ENCODE measurements at places on chromosomes 16 and 17. TPM values are rescaled to one million over a fixed set of nuclear protein-coding genes. Genes with fewer than 3 reads are reported as not detected.

DNA sequence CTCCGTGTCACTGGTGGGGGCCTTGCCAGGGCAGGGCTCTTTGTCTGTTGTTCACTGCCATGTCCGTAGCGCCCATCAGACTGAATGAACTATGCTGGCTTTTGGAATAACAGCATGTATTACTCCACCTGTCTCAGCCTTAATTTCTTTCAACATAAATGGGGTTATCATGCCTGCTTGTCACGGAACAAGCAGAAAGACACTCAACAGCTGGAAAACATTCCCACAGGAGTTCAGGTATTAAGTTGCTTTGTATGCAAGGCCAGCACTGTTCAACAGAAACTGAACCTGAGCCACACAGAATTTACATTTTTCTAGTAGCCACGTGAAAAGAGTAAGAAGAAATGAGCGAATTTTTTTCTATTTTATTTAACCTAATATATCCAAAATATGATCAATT is 13.1 kb downstream of the PPL start:
- DNase-seq = no peak

DNA sequence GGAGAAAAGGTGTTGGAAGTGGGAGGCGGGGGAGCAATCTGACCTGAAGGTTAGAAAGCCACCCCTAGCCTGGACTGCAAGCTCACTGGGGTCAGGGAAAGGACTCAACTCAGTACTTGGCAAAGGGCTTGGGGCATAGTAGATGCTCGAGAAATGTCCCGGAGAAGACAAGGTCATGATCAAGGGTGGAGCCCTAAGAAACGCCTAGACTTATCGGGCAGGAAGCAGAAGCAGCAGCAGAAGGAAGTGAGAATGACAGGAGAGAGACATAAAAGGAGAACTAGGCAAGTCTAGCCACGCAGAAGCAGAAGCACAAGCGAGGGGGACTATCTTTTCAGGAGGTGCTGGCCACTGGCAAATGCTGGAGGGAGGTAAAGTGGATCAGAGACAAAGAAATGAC is 10.2 kb downstream of the COTL1 start:
- DNase-seq = no peak

DNA sequence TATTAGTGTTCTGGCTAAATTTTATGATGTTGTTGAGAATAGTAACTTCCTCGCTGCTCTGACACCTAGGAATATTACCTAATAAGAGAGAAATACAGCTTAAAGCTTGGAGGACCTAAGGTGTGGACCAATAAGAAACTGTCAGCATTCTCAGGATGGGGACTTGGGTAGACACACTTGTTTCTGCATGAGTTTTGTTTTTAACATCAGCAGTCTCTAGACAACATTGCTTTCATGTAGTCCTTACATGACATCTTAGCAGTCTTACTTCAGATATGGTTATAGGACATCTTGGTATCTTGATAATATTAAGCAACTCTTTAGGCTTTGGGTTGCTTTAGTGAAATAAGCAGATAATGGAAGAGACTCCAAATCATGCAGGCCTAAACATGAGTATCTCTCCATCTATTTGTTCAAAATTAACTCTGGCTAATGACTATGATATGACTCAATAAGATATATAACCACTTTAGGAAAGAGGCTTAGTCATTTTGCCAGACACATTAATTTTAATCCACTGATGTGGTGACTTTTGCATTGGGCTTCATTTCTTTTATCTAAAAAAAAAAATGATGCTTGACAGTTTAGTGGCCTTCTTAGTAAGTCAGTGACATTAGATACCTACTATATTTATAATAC is 84.5 kb downstream of the WNT3 start:
- DNase-seq = no peak

DNA sequence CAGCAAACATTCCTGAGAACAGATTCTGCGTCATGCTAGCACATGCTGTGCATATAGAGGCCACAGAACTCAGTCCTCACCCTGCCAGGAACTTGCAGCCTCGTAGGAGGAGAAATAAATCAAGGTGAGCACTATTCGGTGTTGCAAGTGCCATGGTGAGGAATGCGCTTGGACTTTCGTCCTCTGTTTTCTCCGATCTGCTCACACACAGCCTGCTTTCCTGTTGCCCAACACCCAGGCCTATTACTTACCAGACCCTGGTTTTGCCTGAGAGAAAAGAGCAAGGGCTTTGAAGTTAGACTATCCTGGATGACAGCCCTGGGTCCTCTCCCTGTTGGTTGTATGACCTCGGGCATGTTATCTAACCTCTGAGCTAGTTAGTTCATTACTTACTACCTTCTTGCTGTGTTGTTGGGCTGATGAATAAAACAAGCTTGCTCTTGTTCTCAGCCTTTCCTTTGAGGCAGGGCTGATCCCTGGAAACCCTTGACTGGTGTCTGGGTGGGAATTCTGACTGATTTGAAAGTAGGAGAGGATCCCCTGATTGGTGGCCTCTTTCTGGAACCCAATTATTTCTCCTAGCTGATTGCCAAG is 2.9 kb downstream of the ACSF2 start:
- DNase-seq = no peak

DNA sequence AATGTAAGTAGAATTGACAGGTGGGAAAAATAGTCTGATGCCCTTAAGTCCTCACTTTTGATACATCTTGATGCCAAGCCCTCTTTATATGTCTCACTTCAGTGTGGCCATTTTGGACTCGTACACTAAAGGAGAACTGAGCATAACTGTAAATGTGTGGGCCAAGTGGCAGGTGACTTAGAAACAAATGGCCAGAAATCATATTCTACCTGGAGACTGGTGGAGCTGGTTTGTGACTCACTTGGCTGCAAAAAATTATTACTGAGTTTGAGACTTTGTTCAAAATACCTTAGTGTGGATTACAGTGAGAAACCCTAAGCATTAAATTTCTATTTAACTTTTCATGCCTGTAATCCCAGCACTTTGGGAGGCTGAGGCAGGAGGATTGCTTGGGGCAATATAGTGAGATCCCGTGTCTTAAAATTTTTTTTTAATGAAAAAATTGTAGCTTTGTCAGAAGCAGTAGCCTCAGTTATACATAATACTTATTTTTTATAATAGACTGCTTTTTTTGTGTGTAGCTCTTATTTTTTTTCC is 5.0 kb downstream of the HAPSTR1 start:
- no peak for DNase-seq

- peak; percentile 71 for DNase-seq
Observed at GRCh38 chr17:17141860-17142552, 64.1 kb downstream of the PLD6 start.

DNA sequence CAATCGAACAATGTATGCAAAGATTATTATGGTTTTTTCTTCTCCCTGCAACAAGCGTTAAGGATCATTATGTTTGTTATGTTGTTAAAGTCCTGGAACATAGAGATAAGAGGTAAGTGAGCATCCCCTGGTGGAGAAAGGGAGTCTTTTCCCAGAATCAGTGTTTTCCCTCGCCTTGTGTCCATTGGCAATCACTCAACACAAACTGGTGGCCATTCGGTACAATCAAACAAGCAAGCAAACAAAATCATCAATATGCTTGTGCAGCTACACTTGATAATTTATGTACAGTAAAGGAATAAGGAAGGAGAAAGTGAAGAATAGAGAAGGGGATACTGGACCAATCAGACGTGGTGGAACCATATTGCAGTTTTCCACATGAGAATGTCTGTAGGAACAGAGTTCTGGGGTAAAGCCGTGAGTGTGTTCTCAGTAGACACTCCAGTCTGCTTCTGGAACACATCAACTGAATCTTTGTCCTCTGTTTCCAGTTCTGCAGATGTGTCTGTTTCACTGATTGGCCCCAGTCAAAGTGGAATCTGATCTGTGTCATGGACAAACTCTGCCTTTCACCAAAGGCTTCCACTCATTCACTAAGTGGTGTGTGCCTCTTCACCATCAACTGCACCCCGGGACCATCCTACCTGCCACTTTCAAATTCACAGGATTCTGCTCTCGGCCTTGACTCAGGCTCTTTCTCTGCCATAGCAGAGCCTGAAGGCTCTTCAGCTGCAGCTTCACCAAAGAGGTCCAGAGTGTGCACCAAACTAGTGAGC is 169.5 kb downstream of the AHSP start:
- DNase-seq = no peak

- peak; percentile 65 for DNase-seq
Observed at GRCh38 chr17:4739122-4740024, at the start of the genes CXCL16 and ZMYND15. CXCL16 (minus strand) TSS chr17:4739928; CDS start chr17:4739339, 589 bp downstream. ZMYND15 (plus strand) TSS chr17:4739833; CDS start chr17:4740549, 716 bp downstream.

- no peak for DNase-seq
Observed at GRCh38 chr17:193841-194806, 12.7 kb upstream of the DOC2B start.

DNA sequence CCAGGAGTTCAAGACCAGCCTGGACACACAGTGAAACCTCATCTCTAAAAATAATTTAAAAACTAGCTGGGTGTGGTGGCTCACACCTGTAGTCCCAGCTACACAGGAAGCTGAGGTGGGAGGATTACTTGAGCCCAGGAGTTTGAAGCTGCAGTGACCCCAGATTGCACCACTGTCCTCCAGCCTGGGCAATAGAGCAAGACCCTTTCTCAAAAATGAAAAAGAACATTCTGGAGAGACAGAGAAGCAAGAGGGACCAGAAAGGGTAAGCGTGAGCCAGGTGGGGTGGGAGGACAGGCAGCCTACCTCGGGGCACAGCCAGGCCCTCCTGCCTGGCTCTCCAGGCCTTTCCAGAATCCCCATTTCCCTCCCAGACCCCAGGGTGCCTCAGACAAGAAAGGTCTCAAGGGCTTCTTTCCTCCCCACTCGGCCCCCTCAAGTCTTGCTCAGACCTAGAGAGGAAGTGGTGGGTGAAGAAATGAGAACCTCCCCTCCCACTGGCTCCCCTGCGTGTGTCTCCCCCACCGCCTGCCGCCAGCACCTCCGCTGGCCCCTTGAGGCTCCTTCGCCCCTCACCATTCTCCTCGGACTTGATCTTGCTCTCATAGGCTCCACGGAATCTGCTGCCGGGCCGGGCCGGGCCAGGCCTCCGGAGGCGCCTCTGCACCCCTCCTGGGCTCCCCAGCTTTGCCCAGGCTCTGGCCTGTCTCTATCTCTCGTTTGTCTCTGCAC is 503 bp downstream of the C16orf54 start:
- no peak for DNase-seq

DNA sequence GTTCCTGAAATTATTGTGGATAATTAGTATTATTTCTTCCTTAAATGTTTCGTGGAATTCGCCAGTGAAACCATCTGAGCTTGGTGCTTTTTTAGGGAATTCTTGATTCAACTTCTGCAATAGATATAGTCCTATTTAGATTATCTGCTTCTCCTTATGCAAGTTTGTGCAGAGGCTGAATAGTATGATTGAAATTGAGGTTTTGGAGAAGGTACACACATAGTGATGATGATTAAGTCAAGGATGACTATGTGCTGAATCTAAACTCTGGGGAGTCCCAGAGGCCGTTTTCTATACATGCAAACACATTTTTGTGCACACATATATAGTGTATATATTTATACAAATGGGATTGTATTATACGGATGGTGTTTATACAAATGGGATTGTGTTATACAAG is 5.2 kb upstream of the MYH4 start:
- DNase-seq = peak; percentile 13

DNA sequence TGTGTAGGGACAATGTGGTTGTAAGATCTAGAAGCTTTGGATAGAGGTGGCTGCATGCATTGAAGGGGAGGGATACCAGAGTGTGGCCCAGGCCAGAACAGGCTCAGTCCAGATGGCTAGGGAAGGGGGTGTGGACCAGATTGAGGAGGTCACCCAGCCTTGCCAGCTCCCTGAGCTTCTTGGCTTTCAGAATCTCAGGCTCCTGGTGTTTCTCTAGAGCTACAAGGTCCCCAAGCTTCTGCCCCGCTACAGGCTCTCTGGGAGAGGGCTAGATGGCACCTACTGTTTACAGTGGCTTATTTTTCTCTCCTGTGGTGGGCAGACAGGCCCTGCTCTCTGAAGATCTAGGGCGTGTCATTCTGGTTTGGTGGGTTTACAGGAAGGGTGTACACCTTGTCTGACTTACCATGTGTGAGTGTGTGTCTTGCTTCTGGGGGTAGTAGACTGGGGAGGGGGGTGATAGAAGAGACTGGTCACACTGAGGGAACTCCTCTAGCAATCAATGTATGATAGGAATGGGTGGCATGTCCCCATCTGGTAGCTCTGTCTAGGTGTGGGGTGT is 1.1 kb downstream of the RARA start:
- DNase-seq = no peak

- peak; percentile 55 for DNase-seq
Observed at GRCh38 chr17:63550817-63551639, 751 bp downstream of the DCAF7 start.

DNA sequence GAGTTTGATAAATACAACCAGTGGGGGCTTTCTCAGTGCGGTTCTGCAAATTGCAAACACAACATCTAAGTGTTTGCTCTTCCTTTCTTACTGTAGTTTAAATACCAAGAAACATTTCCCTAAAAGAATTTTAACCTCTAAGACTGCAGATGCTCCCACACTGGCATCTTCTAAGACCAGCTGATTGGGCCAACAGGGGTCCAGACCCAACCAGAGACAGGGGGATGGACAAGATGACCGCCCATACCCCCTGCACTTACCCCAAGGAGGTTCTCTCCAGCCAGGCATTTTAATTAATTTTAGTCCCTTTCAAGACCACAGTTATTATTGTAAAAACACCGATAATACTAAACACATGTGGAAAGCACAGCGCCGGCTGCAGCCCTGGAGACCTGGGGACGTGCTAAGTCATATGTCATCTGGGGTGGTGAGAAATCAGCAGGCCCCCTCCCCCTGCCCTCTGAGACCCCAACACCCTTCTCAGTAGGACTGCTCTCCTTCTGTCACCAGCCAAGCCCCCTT is 242.3 kb downstream of the SOX9 start:
- DNase-seq = no peak

DNA sequence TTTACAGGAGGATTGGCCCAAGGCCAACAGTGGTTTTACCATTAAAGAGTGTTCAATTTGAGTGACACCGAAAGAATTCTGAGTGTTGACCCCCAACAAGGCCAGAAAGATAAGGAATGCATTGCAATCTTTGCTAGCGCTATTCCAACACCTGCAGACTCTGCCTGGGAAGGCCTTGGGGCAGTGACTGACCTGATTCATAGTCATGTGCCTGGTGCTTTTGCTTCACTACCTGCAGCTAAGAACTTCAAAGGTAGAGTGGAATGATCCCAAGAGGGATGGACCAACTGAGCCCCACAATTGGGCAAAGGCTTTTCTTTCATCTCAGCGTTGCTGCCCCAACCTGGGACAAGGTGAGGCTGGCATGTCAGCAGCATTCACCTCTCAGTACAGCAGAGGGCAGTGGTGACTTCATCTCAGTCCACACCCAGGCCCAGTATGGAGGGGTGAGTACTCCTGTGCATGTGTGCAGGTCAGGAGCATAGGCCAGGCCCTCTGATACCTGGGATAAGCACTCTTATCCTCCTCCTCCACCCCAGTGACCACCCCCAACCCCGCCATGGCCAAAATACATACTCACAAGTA is 149.6 kb upstream of the GNAO1 start:
- DNase-seq = peak; percentile 19

Gene TVP23A
- total RNA-seq = not detected

Gene SOST
- not detected for total RNA-seq

Gene TSPAN10
- total RNA-seq = 4.5 TPM

Gene MYH1
- not detected for total RNA-seq

Gene ABCA3
- 5.9 TPM for total RNA-seq

Gene TNFRSF13B
- not detected for total RNA-seq

Gene KRT40
- total RNA-seq = not detected

Measured in Daoy (cell line).